HT1080 (cell line): ENCODE measurements at places on chromosomes 1 and 21.
A peak's percentile ranks its signal among the peaks of the same experiment; 100 is the strongest.

GRCh38 chr1:3790500-3790923, 5.8 kb downstream of the LRRC47 start:
- DNase-seq, result no peak

- DNase-seq, result peak; percentile 26
Measured at GRCh38 chr1:116448785-116449385, 75.8 kb downstream of the ATP1A1 start.

DNA sequence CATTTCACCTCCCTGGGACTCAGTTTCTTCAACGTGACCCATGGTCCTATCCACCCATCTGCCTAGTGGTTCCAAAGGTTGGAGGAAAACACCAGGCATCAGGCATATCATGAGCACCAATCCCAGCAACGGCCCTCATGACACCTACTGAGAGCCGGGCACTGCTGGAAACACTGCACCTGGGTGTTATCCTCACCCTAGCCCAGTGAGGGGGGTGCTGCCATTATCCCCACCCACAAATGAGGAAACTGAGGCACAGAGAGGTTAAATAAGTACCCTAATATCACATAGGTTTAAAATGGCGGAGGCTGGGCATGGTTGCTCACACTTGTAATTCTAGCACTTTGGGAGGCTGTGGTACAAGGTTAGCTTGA, 206.9 kb downstream of the MATN1 start:
- no peak for DNase-seq

GRCh38 chr1:110144366-110144765, 5.9 kb upstream of the SLC6A17 start:
- DNase-seq, result no peak

- DNase-seq, result no peak
Measured at GRCh38 chr1:226821719-226822085, 48.7 kb upstream of the PSEN2 start.

- no peak for DNase-seq
Measured at GRCh38 chr21:42608446-42608845, 45.0 kb upstream of the PDE9A start.

DNA sequence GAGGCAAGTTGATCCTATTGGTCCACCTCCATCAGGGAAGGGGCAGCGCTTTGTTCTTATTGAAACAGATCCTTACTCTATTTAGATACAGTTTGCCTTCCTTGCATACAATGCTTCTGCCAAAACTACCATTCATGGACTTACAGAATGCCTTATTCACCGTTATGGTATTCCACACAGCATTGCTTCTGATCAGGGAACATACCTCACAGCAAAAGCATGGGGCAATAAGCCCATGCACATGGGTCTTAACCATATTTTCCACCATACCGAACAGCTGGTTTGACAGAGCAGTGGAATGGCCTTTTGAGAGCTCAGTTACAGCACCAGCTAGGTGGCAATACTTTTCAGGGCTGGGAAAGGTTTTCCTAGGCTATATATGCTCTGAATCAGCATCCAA, 544.8 kb upstream of the ADGRL4 start:
- DNase-seq, result no peak

DNA sequence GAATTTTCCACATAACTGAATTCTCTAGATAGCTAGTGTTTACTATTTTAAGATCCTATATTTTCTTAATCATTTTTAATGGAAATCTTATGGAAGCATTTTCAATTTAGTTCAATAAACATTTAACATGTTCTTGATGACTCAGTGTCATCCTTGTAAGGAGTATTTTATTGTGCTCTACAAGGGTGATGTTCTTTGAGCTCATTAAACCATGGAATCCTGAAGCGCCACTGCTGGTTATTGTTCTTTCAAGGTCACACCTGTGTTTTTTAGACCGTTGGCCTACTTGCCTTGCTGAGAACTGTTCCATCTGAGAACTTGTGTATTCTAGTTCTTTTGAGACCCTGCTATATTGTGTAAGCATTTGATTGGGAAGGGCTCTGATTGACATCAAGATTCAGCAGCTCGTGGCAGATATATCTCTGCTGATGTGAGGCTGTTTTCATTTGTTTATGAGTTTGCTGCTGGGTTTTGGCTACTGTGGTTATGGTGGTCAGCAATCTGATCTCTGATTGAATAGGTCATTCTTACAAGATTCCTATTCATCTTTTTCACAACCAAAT, 132.0 kb downstream of the GIPC2 start:
- no peak for DNase-seq
